ENCODE measurements at places on chromosomes 4 and X.
A peak's percentile ranks its signal among the peaks of the same experiment; 100 is the strongest.

DNA sequence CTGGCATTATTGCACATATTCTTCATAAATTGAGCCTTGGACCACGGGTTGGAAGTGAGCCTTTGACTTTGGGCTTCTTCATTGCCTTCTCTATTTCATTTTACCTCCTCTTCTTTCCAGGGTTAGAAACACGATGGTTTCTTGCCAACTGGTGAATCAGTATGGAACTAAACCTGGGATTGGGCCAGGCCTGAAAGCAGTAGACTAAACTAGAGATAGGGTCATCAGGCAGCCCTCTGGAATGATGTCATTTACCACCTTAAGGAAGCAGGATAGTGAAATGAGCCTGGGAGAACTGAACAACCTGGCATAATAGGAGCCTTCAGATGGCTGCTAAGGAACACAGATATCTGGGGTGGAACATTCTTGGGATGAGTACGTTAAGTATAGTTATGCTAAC, 67.5 kb upstream of the ATP8A1 start:
- DNase-seq, result no peak

DNA sequence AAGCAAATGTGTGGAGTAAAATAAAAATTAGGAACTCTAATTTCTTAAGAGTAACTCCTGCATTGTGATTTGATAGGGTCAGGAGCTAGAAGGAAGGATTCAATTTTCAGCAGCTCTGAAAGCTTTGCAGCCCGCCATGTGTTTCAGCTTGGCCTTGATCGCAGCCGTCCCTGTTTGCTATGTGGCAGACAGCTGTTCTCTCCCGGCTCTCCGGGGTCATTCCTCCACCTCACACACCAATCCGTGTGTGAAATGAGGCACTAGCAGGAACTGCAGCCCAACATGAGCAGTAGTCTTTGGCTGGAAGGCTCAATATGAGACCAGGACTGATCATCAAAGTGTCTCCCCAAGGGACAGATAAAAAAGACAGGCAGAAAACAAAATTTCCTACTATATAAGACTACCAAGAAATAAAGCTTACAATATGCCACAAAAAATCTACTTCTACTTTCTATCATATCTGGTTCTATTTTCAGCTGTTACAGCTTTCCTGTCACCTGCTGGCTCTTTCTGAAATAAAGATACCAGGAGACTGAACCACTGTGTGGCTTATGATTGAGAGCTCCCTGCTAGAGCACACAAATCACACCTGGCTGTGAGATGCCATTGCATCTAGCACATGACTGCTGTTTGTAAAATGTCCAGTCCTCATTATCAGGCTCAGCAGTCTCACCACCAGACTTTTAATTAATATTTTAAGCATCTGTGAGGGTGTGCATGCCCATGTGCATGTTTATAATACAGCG, 44.1 kb upstream of the SEC24B start:
- no peak for DNase-seq

GRCh38 chrX:156001667-156002021, 4.1 kb downstream of the IL9R start:
- no peak for DNase-seq

DNA sequence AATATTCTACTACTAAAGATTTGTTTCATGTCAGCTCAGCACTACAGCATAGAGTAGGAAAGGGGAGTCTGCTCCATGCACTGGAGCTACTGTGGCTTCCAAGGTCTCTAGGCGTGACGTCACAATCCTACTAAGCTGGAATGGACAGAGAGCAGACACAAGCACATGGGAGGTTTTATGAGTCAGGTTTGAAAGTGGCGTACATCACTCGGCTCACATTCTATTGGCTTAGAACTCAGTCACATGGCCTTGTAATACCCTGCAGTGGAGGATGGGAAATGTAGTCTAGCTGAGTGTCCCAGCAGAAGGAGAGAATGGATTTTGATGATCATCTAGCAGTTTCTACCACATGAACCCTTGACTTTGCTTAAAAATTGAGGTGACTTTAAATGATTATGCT, 624.8 kb upstream of the ATOH1 start:
- no peak for DNase-seq

DNA sequence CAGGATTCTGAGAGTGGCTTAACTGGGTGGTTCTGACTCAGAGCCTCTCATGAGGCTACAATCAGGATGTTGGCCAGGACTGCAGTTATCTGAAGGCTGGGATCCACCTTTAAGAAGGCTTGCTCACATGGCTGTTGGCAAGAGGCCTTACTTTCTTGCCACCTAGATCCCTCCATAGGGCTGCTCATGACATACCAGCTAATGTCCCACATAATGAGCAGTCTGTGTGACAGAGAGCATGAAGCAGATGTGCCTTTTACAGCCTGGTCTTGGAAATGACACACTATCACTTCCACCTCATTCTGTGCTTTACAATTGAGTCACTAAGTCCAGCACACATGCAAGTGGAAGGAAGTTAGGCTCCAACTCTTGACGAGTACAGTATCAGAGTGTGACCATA, 4.3 kb upstream of the RBM3 start:
- no peak for DNase-seq

- no peak for DNase-seq
Observed at GRCh38 chr4:129323658-129324057, 227.7 kb downstream of the C4orf33 start.

GRCh38 chrX:9525511-9526248, 60.8 kb downstream of the TBL1X start:
- peak; percentile 20 for DNase-seq

DNA sequence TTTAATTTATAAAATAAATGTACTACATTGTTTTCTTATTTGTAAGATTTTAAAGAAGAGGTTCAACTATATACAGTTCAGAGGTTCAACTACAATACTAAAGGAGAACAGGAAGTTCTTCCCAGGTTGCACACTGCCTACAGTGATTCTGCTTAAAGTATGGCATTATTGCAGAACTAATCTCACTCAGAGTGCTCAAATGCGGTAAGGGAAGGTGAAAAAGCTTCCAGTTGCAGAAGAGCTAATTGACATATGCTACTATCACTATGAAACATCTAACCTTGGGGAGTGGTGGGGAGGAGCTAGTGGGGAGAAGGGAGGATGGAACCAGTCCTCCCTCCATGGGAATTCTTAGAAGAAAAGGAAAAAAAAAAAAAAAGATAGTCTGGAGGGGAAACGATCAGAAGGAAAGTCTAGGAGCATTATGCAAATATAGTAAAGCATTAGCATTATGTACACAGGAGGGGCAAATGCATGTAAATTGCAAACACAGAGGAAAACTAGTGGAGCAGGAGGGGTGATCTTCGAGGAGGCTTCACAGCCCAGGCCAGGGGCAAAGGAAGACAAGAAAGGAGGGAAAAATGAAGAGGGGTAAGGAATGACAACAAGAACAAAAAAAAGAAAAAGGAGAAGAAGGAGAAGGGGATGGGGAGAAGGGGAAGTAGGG, 32.0 kb upstream of the MMAA start:
- no peak for DNase-seq

DNA sequence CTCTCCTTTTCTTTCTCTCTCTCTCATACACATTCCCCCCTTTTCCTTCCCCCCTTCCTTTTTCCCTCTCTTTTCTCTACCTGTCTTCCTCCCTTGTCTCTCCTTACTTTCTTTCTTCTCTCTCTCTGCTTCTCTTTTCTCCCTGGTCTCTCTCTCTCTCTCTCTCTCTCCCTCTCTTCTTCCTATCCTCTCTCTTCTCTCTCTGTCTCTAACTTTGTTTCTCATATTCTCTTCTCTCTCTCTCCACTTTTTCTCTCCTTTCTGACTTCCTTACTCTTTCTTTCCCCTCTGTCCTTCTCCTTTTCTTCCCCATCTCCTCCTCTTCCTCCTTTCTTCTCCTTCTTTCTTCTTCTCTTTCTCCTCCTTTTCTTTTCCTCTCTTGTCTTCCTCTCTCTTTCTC, 103.4 kb downstream of the ARSF start:
- DNase-seq, result no peak

DNA sequence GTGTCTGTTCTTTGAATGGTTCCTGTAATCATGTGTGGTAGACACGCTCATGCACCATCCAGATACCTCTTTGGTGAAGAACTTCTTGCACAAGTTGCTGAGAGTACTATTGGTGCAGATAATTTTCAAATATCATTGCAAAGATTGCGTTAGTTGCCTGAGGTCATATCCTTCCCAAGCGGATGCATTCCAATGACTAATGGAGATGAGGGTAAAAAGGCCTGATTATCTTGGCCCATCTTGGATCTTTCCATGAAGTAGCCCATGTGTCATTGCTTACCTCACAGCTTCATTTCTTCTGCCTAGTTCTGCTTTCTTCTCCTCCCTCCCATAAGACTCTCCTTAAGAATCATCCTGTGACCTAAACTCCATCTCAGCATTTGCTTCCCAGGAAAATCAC, 384.9 kb upstream of the CNKSR2 start:
- DNase-seq, result no peak

DNA sequence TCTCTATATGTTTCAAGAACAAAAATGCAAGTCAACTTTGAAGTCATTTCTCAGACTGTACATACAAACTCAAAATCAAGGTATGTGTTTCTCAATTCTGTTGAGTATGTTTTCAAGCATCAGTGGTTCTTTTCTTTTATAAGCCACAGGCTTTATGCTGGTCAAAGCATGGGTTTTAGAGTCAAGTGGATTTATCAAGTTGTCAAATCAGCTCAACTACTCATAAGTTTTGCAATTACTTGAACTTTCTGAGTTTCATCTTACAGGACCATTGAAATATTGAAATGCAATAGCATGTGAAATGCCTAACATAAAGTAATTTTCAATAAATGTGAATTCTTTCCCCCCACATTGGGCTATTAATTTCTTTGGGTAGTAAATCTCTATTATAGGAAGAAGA, 239.9 kb upstream of the DKK2 start:
- no peak for DNase-seq

- DNase-seq, result no peak
Observed at GRCh38 chr4:181261279-181261678, 981.9 kb upstream of the TENM3 start.

GRCh38 chr4:108725457-108725856, 37.4 kb downstream of the ETNPPL start:
- no peak for DNase-seq

DNA sequence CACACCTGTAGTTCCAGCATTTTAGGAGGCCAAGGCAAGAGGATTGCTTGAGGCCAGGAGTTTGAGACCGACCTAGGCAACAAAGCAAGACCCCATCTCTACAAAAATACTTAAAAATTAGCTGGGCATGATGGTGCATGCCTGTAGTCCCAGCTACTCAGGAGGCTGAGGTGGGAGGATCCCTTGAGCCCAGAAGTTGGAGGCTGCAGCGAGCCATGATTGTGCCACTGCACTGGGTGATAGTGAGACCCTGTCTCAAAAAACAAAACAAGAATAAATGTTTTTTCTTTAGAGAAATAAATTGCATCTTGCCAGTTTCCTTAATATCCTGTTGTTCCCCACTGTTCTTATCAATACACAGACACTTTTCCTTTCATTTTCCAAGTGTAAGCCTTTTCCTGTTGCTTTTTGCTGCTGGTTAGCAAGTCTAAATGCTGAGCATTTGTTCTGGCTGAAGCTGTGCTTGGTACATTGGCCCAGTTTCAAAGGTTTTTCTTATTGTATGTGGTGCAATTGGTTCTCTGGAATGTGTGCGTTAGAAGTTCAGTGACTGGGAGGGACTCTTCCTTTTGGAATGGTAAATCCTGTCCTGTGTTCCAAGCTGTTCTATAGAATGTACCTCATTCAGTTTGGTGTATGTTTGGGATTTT, 98.2 kb downstream of the AFF1 start:
- DNase-seq, result no peak

DNA sequence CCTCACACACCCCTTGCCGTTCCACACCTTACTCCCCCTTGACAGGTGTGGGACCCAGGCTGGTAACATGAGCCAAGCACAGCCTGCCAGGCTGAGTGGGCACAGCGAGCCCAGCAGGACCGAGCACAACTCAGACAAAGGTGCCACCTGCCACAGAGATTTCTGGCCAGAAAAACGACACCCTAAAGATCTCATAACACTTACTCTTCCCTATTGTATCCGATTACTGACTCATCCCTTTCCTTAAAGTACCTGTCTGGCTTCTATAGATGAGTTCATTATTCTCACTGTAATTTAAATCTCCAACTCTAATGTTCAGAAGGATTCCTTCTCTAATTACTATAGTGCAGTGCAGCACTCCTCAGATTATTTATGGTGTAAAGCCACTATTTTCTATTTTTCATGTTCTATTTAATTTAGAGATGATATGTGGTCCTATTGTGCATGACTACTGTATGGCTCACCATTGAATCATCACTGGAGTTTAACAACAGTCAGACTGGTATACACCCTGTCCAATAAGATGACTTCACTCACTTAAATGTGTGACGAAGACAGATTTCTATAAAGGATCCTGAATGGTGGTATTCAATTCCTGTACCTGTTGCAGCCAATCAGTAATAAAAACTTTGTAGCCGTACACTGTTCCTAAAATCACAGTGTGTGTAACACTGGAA, 7.6 kb upstream of the SYTL5 start:
- no peak for DNase-seq

- peak; percentile 8 for DNase-seq
Observed at GRCh38 chrX:120456973-120457372, 12.1 kb downstream of the LAMP2 start.

DNA sequence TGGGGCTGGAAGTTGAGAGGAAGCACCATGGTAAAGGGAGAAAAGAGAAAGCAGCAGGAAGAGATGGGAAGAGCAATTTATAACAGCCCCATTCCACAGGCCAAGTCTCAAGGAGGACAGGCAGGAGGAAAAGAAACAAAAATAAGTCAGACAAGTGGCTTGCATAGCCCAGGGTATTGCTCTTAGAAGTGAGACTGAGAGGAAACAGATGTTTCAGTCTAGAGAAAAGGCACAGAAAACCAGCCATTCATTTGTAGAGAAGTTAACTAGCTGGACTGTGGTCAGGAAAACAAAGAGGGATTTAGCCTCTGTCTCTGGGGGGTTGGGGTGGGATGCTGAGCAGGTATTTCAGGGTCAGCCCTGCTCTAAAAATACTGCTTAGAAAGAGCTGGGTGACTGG, 175.0 kb upstream of the ARHGEF9 start:
- no peak for DNase-seq

- no peak for DNase-seq
Observed at GRCh38 chr4:100547541-100548199, 29.8 kb upstream of the EMCN start.

- no peak for DNase-seq
Observed at GRCh38 chrX:53305219-53305995, 24.0 kb upstream of the IQSEC2 start.

DNA sequence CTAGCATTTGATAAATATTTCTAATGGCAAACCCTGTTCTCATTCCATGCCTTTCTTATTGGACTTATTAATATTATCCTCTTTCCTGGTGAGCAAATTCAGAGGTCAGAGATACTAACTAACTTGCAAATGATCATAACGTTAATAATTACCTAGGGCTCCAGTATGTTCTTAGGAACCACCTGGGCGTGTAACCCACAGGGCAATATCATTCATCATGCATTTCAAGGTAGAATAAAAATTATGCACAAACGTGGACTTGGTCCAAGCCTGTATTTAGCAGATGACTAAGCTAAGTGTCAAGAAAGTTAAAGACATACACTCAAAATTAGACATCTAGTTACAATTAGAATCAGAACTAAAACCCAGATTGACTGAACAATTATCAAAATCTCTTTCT, 850.1 kb downstream of the TRIML1 start:
- DNase-seq, result no peak

GRCh38 chr4:42927946-42928345, 35.4 kb downstream of the GRXCR1 start:
- no peak for DNase-seq

All from GM10248 (cell line).